ENCODE measurements at places on chromosomes 4 and X. TPM values are rescaled to one million over a fixed set of nuclear protein-coding genes. Genes with fewer than 3 reads are reported as not detected.

Gene GAGE13
- not detected for total RNA-seq

Gene PRR32
- total RNA-seq = not detected

GRCh38 chr4:89411539-89412309 lies 104.1 kb upstream of the GPRIN3 start:
- no peak for DNase-seq
- no peak overlapping the region for H3K27ac ChIP-seq
- H3K4me3 ChIP-seq = no peak overlapping the region
- H3K4me1 ChIP-seq = no peaks in the 10 kb centered on the region

DNA sequence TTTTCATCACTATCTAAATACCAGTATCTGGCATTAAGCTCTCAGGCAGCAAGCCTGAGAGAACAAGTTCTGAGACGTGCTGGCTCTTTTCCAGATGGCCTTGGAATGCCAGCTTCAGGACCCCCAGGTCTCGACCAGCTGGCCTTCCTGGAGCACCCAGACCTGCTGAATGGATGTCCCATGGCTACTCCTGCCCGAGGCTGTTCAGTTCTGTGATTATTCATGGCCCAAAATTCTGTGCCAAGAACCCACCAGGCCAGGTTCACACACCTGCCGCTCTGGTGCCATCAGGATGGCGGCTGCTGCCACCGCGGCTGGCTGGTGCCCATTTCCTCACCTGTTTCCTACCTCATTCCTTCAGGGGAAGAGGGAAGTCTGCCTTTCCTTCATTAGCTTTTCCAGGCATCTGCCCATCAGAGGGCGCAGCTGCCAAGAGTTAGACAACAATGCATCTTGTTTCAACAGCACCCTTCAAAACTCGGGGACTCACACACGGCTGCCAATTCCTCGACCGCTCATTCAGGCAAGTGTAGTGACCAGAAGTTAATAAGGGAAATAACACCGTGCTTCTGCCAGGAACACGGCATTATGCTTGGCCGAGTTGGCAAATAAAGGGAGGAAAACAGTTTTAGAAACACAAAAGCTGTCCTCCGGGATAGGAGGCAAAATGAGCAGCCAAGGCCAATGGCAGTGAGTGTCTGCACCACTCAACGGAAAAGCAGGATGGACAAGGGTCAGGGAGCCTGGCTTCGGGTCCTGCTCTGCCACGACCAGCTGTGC lies 173.8 kb downstream of the NSUN7 start:
- H3K36me3 ChIP-seq = no peaks in the 10 kb centered on the region
- H3K27ac ChIP-seq = no peak overlapping the region
- no peak overlapping the region for H3K4me3 ChIP-seq

DNA sequence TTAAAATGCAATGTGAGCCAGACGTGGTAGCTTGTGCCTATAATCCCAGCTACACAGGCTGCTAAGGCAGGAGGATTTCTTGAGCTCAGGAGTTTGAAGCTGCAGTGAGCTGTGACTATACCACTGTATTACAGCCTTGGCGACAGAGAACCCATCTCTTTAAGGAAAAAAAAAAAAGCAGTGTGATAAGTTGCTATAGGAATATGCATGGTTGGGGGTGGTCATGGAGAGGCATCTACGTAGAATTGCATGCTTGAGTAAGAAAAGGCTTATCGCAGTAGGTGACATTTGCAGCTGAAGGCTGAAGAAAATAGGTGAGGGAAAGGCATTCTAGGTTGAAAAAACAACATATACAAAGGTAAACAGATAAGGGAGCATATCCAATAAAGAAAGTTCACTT lies 4.1 kb downstream of the DIAPH2 start:
- H3K36me3 ChIP-seq = no peaks in the 10 kb centered on the region
- DNase-seq = no peak
- H3K4me3 ChIP-seq = no peak overlapping the region

DNA sequence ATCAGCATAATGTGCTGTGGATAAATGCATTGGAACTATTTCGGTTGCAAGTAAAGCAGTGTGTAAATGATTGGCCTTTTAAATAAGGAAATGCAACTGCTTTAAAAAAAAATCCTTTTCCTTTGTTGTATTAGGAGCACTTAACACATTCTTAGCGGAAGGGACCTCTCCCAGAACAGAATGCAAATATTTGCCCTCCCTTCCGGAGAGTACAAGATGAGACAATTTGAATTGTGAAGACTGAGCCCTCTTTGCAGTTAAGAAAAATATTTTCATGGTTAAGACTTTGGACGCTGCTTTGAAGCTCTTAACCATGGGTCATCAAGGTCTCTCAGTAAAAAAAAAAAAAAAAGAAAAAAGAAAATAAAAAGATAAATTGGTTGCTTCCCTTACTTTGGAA lies 9.5 kb upstream of the NOX1 start:
- no peaks in the 10 kb centered on the region for H3K36me3 ChIP-seq
- H3K27me3 ChIP-seq = no peaks in the 10 kb centered on the region

DNA sequence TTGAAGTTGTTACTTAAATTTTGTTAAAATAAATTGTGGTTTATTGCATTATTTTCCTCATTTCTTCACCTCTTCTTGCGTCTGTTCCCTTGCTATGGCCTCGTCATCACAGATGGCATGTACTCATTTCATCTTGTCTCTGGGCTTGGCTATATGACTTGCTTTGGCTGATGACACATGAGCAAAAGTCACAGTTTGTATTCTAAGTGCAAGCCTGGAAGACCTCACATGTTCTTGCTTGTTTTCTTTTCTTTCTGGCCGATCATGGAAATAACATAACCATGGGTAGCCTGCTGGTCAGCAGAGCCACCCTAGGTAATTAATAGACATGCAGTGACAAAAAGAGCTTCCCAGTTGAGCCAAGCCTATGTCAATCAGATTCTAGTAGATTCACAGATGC lies 527.9 kb downstream of the SPRY1 start:
- DNase-seq = no peak
- no peaks in the 10 kb centered on the region for H3K4me1 ChIP-seq
- H3K27me3 ChIP-seq = no peaks in the 10 kb centered on the region
- no peaks in the 10 kb centered on the region for H3K36me3 ChIP-seq

GRCh38 chrX:107646735-107647134 lies 18.4 kb downstream of the PRPS1 start:
- H3K4me1 ChIP-seq = no peaks in the 10 kb centered on the region
- H3K27me3 ChIP-seq = no peaks in the 10 kb centered on the region
- H3K36me3 ChIP-seq = no peaks in the 10 kb centered on the region
- H3K27ac ChIP-seq = no peak overlapping the region

- DNase-seq = no peak
- H3K4me3 ChIP-seq = no peak overlapping the region
- H3K27me3 ChIP-seq = no peaks in the 10 kb centered on the region
- H3K4me1 ChIP-seq = no peaks in the 10 kb centered on the region
Measured at GRCh38 chrX:26915064-26915463, 548.1 kb downstream of the PPP4R3C start.

- H3K36me3 ChIP-seq = no peaks in the 10 kb centered on the region
- no peak for DNase-seq
- no peaks in the 10 kb centered on the region for H3K27me3 ChIP-seq
- H3K4me1 ChIP-seq = no peaks in the 10 kb centered on the region
Measured at GRCh38 chrX:28590396-28590795, 3.1 kb downstream of the IL1RAPL1 start.

DNA sequence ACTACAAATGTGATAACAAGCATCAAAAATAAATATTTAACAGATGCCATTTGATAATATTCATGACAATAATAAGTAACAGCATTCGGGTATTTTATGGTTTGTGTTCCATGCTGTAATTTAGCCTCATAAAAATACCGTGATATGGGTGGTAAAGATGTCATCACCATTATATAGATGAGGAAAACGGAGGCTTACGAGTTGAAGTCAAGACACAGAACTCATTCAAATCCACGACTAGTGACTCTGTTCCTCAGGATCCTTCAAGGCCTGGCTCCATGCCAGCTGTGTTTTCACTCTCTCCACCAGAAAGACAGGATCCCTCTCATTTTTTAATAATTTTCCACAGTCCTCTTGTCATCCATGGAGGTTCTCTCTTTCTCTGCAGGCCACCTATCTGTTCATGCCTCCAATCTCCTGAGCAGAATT lies 94.5 kb downstream of the APBB2 start:
- H3K27me3 ChIP-seq = no peaks in the 10 kb centered on the region
- peaks cover 26% of the 10 kb centered on the region for H3K4me1 ChIP-seq
- peak overlapping the region; percentile 70 for H3K27ac ChIP-seq
- no peak for DNase-seq

DNA sequence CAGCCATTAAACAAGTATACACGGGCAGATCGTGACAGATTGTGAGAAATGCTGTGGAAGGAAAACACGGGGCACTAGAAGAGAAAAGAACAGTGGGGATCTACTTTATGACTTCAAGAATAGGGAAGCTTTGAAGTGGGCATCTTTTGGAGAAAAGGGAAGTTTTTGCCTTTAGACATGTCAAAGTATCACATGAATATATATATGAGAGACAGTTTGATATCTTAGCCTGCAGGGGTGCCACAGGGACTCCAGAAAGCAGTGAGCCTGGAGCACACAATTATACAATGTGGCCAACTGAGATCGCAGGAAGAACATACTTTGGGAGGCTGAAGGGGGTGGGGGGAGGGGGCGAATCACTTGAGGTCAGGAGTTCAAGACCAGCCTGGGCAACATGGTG lies 35.7 kb downstream of the RELL1 start:
- no peak overlapping the region for H3K27ac ChIP-seq
- H3K4me3 ChIP-seq = no peak overlapping the region
- no peaks in the 10 kb centered on the region for H3K27me3 ChIP-seq
- peaks cover 9% of the 10 kb centered on the region for H3K4me1 ChIP-seq
- no peak for DNase-seq

- H3K36me3 ChIP-seq = no peaks in the 10 kb centered on the region
- H3K27ac ChIP-seq = no peak overlapping the region
- H3K4me3 ChIP-seq = no peak overlapping the region
- no peaks in the 10 kb centered on the region for H3K4me1 ChIP-seq
- no peaks in the 10 kb centered on the region for H3K27me3 ChIP-seq
Measured at GRCh38 chrX:133698298-133698697, 283.0 kb upstream of the GPC4 start.

DNA sequence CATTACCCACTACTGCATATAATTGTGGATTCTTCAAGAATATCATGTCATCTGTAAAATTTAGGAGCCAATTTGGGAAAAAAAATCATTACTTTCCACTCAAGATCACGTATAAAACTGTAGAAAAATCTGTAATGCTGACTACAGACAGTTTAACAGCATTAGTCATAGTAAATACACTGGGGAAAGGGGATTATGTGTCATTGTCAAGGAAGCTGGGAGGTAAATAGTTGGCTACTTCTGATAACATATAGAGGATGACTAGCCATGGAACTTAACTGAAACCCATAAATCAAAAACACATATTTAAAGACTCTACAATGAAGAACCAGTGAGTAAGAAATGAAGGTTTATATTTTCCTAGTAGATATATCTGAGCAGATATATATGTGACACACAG lies 1666.4 kb upstream of the IGFBP7 start:
- H3K36me3 ChIP-seq = no peaks in the 10 kb centered on the region
- no peaks in the 10 kb centered on the region for H3K4me1 ChIP-seq
- DNase-seq = no peak
- no peak overlapping the region for H3K4me3 ChIP-seq

DNA sequence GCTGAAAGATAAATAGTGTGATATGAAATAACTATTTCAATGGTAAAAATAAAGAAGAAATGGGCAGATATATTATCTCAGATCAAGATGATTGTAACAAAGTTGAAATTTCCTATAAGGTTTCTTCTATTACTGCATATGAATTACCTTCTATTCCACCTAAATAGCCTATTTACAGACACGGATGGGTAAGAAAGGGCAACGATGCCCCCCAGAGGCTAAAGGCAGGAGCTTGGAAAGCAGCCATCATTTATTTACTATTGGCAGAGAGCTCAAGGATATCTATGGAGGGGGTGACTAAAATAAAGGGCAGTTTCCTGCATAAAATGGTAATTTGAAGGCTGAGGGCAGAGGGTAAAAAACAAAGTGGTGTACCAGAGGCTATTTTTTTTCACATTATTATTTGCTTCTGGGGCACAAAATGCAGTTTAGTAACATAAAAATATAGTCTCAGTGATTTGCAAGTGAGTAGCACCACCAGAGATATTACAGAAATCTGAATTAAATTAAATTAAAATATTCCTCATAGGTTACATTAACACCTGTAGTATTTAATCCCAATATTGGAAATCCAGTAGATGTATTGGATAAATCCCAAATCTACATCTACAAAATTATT lies 123.1 kb downstream of the BTC start:
- no peaks in the 10 kb centered on the region for H3K4me1 ChIP-seq
- no peaks in the 10 kb centered on the region for H3K36me3 ChIP-seq
- DNase-seq = no peak

DNA sequence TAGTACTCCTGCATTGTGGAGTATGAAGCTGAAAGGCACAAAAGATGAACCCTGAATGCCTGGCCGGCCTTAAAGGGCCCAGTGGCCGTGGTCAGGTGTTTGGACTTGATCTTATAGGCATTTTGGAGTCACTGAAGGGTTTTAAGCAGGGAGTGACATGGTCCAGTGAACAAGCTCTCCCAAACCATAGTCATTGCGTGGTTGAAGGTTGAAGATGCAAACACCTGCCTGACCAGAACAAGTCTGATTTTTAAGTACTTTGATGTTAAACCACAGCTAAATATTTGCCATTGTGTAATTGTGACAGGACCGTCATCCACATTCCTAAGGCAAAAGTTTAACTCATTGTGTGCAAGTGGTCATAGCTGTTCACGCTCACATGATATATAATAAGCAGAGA lies 3.3 kb downstream of the STK32B start:
- no peaks in the 10 kb centered on the region for H3K27me3 ChIP-seq
- H3K4me3 ChIP-seq = no peak overlapping the region
- peak; percentile 32 for DNase-seq
- no peak overlapping the region for H3K27ac ChIP-seq

GRCh38 chrX:2283111-2283859 lies 217.5 kb downstream of the DHRSX start:
- H3K4me1 ChIP-seq = no peaks in the 10 kb centered on the region
- DNase-seq = no peak
- no peak overlapping the region for H3K27ac ChIP-seq
- no peak overlapping the region for H3K4me3 ChIP-seq

DNA sequence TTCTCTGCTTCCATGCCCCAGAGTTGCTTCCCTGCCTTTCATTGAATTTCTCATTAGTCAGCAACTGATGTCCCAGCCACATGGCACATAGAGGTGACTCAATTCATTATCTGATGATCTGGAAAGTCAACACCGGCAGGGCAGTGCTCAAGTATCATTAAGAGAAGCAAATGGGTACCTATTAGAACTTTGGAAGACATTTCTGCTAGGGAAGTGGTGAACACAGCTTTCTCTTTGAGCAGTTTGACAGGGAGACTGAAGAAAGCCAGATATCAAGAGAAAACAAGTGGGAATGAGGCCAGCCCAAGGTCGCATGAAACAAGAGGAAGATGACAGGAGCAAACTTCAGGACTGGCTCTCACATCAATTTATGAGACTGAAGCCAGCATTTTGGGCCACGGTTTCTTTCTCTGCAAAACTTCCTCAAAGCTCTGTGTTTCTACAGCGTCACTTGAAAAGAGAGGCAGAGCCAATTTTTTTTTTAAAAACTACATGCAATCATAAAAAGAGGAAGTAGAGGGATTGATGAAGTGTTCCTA lies 108.3 kb upstream of the RPS6KA3 start:
- DNase-seq = no peak
- no peaks in the 10 kb centered on the region for H3K36me3 ChIP-seq
- H3K4me1 ChIP-seq = no peaks in the 10 kb centered on the region
- H3K27me3 ChIP-seq = no peaks in the 10 kb centered on the region
- H3K27ac ChIP-seq = no peak overlapping the region

All from vagina (tissue), 2 donors.